Activated CD4-positive, alpha-beta T cell treated with anti-CD3 and anti-CD28 coated beads, Interleukin-2, amount 50 U/mL, for 48 hours (primary cell): ENCODE measurements at places on chromosomes 6 and 20.

GRCh38 chr20:61881416-61881815, 184.3 kb downstream of the TAF4 start:
- no peak for DNase-seq

- no peak for DNase-seq
Observed at GRCh38 chr6:168208854-168209253, 110.7 kb downstream of the DACT2 start.

DNA sequence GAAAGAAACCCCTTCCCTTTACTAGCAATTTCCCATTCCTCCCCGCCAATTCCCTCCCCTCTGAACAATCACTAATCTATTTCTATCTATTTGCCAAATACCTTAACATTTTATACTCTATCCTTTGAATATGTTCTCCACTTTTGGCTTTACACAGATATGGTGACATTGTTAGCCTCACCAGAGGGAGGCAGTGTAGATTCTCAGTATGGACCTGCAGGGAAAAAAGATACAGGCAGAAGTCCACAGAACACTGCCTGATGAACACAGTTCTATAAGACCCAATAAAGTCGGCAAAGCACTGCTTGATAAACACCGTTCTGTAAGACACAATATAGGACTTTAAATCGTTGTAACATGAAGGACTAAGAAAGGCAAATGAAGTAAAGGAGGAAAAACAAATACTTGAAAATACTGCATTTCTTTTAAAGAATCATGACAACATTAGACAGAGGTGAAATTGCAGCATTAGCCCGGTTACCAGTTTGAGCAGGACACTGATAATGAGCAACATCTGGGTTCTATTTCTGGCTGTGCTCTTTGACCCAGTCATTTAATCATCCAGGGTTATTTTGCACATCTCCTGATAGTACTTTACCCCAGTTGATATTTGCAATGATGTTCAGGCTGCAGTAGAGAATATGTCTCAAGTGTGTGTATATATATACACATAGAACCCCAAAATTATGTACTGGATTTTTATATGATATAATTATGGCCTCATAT, 296.8 kb downstream of the UTRN start:
- DNase-seq, result no peak

DNA sequence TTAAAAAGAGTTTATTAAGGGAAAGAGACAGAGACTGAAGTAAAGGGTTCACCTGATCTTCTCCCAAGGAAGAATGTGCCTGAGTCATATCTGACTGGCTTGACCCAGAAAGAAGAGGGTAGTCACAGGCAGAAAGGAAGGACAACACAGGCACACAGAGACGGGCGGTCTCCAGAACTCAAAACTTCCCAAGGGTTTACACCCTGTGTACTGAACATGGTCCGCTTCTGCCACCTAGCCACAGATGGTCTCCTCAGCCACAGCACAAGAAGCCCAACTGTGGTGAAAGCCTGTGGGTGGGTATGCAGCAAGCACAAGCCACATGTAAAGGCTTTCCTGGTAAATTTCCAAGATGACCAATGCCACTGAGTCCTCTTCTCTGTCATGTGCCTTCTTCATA, 17.2 kb downstream of the UNC5CL start:
- DNase-seq, result no peak

GRCh38 chr6:18245642-18246041, 18.7 kb downstream of the DEK start:
- peak; percentile 42 for DNase-seq

DNA sequence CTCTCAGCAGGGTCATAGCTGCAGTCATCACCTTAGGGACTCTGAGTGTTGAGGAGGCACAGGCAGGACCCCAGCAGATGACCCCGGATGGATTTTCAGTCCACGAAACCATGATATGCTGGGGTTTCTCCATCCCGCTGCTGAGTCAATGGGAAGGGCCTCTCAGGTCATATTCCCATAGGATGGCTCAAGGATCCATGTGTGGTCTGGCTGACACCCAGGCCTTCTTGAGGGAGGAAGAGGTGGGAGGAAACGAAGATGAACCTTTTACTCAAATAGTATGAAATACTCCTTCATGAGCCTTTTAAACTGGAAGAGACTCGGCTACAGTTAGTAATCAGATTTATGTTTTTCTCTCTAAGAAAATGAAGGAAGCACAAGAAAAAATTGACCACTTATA, 10.3 kb upstream of the RALY start:
- DNase-seq, result no peak

GRCh38 chr6:113893866-113894265, 36.7 kb downstream of the MARCKS start:
- no peak for DNase-seq

- DNase-seq, result no peak
Observed at GRCh38 chr6:112439010-112439409, 91.9 kb downstream of the RFPL4B start.

- DNase-seq, result peak; percentile 70
Observed at GRCh38 chr6:149480502-149481280, 4.1 kb downstream of the ZC3H12D start.

GRCh38 chr6:73180076-73180738, 45.1 kb downstream of the KHDC1L start:
- DNase-seq, result no peak

- DNase-seq, result no peak
Observed at GRCh38 chr6:131366223-131366622, 206.8 kb upstream of the ARG1 start.

GRCh38 chr6:43923376-43924221, 153.6 kb downstream of the VEGFA start:
- no peak for DNase-seq
